ENCODE measurements at places on chromosomes 2 and 18.

- no peak for DNase-seq
These were observed 333.1 kb downstream of the ZNF516 start for GRCh38 chr18:76161983-76162382.

DNA sequence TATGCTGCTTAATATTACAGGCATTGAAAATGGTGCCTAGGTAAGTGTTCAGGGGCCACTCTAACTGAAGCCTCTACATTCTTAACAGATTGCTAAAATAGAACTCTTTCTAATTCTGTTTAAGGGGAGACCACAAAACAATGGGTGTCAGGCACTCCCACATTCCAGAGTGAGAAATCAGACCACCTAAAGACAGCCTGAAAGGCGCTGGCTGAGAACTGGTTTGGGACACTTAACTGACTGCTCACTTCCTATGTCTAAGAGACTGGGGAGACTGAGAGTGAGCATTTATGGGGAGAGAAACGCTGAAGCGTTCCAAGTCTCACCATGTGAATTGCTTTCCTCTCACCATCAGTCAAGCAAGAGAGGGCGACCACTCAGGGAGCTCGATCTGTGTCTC, 108.8 kb upstream of the ITGB6 start:
- DNase-seq = no peak

- no peak for DNase-seq
These were observed 588.9 kb upstream of the NRXN1 start for GRCh38 chr2:51620796-51621195.

DNA sequence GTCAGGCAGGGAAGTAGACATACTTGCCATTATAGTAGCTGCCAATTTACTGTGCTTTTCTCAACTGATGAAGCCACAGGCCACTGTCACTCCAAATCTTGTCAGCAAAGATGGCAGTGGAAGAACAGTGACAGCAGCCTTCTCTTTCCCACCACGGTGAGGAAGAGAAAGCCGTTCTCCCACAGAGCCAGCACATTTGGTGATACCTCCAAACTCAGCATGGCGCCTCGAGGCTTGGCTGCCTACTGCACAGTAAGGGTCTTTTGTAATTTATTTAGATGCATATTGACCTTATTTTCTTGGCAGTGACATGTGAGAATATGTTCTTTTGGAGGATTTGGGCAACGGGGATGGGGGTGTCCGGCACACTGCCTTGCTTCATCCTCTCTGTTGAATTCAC, 117.2 kb upstream of the CDH20 start:
- DNase-seq = no peak

DNA sequence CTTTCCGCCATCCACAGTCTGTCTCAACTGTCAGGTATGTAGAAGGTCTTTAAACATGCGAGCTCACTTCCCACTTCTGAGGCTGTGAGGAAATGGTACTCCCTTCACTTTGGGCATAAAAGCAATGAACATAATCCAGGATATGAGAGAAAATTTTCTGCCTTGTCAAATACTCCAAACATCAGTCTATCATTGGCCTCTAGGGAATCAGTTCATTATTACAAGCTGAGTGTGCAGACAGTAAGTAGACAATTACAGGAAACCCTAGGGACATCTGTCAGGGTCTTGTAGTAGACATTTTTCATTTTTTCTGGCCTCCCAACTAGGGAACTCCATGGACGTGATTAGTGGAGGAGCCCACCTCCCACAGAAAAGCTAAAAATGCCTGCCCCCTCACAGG, 13.6 kb upstream of the APCDD1 start:
- no peak for DNase-seq

DNA sequence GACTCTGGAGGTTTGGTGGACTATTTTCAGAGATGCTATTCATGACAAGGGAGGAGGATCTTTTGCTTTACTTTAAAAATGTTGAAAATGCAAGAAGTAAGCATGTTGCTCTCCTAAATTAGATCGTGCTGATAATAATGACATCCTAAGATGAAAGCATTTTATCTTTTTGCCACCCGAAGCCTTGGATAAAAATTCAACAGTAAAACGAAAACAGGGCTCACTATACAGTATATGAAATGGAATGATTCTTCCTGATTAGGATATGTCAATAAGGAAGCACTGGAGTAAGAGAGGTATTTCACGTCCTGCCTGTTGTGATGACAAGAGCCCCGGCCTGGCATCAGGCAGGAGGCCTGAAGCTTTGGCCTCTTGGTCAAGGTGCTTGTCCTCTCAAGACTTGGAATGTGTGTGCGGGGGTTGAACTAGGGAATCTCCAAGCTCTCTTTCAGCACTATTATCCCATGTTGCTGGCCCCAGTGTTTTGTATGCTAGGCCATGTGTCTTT, 306.0 kb downstream of the MTX2 start:
- no peak for DNase-seq

- no peak for DNase-seq
These were observed 187.5 kb downstream of the LTBP1 start for GRCh38 chr2:33134086-33134771.

- DNase-seq = no peak
These were observed 1.1 kb upstream of the TET3 start for GRCh38 chr2:73983322-73984202.

DNA sequence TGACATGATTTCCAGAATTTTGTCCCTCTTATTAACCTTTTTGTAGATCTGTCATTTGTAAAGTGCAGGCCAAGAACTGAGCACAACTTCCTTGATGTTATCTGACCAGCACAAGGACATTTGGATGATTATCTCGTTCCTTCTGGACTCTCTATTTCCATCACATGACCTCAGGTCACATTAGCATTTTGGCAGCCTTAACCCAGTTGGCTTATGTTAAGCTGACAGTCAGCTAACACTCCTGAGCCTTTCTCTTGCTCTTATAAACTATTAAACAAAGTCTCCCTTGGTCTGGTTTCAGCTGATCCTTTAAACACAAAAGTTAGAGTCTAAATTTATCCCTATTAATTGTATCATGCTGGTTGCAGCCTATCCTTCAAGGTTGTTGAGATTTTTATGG, 167.2 kb upstream of the RBBP8 start:
- no peak for DNase-seq

DNA sequence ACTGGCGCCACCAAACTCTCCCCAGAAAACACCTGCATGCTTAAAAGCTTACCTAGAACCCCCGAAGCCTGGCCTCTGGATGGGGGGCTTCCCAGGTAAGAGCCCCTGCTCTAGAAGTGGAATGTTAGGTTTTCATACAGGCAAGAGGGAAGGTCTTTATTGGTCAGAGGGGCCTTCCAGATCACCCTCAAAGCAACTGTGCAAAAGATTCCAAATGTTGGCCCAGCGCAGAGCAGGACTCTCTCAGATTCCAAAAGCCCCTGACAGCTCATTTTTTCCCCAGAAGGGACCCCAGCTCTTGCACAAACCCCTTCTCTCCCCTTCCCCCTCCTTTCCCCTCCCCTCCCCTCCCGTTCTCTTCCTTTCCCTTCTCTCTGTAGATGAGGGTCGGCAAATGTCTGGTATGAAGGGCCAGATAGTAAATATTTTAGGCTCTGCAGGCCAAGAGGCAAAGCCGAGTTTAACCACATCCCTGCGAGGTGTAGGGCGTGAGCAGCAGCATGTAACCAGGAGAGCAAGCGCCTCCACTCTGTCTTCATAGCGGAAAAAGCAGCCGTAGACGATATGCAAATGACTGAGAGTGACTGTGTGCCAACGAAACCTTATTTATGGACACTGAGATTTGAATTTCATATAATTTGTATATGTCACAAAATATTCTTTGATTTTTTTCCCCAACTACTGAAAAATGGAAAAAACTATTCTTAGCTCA, 116.9 kb downstream of the SMAD7 start:
- peak; percentile 55 for DNase-seq

DNA sequence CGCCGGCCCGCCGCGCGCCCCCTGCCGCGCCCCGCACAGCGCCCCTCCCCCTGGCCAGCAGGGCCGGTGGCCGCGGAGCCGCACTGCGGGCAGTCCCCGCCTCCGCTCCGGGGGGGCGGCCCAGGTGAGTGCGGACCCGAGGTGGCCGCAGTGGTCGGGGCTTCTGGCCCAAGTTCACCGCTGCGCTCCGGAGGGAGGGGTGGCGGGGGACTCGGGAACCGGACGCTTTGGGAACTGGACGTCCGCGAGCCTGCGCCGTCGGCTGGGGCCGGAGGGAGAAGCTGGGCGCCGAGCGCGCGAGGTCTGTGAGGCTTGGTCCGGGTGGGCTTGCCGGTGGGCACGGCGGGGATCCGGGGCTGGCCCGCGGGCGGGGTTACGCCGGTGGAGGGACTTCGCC, 591 bp upstream of the LDLRAD4 start:
- DNase-seq = no peak

GRCh38 chr2:200798514-200798913, 13.2 kb upstream of the BZW1 start:
- no peak for DNase-seq
